Progenitor cell of endocrine pancreas (in vitro differentiated cells): ENCODE measurements at places on chromosomes 3 and 15. TPM values are rescaled to one million over a fixed set of nuclear protein-coding genes. Genes with fewer than 3 reads are reported as not detected.

Gene NR1I2
- total RNA-seq, result 0.62 and 1.0 TPM in 2 replicates

- no peak overlapping the region for H3K4me3 ChIP-seq
- peaks cover 2% of the 10 kb centered on the region for H3K4me1 ChIP-seq
- no peak for DNase-seq
- peaks cover 3% of the 10 kb centered on the region for H3K27me3 ChIP-seq
Measured at GRCh38 chr3:153273217-153273616, 111.2 kb downstream of the RAP2B start.

DNA sequence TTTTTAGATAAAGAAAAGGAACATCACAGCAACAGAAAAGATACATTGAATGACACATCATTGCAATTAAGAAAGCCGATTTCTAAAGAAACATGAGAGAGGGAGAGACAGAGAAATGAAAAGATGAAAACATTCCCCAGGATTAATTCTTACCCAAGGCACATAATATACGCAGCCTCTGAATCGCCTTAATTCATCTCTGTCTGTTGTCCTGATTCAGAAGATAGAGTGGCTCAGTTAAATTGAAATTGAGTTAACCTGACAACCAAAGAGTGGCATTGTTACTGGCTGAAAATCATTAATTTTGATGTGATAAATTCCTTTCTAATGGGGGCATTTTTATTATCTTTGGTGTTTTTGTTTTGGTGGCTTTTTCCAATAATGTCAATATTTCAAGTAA, 701.9 kb downstream of the EDEM1 start:
- H3K36me3 ChIP-seq, result no peaks in the 10 kb centered on the region
- H3K27ac ChIP-seq, result no peak overlapping the region
- no peak for DNase-seq
- peaks cover 19% of the 10 kb centered on the region for H3K4me1 ChIP-seq
- H3K4me3 ChIP-seq, result no peak overlapping the region

- H3K27ac ChIP-seq, result no peak overlapping the region
- no peak for DNase-seq
- peaks cover 15% of the 10 kb centered on the region for H3K4me1 ChIP-seq
- peaks cover 15% of the 10 kb centered on the region for H3K27me3 ChIP-seq
- no peaks in the 10 kb centered on the region for H3K36me3 ChIP-seq
Measured at GRCh38 chr3:55402886-55403609, 84.1 kb downstream of the WNT5A start.

- H3K4me1 ChIP-seq, result no peaks in the 10 kb centered on the region
- H3K36me3 ChIP-seq, result peaks cover under 1% of the 10 kb centered on the region
- DNase-seq, result no peak
- H3K27ac ChIP-seq, result no peak overlapping the region
- H3K4me3 ChIP-seq, result no peak overlapping the region
- H3K27me3 ChIP-seq, result no peaks in the 10 kb centered on the region
Measured at GRCh38 chr3:86537171-86537570, 453.8 kb downstream of the VGLL3 start.

DNA sequence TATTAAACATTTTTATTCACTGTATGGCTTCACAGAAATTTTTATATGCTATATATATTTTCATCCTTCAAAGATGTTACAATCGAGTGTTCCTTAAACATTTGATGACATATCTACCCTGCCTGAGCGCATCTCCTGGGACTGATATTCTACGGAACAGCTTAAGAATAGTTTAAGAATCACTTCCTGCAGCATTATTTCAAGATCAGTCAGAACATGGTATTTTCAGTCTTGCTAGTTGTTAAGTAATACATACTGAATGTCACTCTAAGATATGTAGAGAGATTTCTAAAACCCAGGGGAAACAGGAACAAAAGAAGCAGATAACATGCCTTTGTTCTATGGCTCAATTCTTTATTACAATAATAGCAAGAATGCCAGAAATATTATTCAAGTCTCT, 8.7 kb downstream of the COL8A1 start:
- peaks cover 10% of the 10 kb centered on the region for H3K27me3 ChIP-seq
- H3K4me1 ChIP-seq, result peaks cover 6% of the 10 kb centered on the region
- H3K36me3 ChIP-seq, result no peaks in the 10 kb centered on the region
- no peak for DNase-seq

DNA sequence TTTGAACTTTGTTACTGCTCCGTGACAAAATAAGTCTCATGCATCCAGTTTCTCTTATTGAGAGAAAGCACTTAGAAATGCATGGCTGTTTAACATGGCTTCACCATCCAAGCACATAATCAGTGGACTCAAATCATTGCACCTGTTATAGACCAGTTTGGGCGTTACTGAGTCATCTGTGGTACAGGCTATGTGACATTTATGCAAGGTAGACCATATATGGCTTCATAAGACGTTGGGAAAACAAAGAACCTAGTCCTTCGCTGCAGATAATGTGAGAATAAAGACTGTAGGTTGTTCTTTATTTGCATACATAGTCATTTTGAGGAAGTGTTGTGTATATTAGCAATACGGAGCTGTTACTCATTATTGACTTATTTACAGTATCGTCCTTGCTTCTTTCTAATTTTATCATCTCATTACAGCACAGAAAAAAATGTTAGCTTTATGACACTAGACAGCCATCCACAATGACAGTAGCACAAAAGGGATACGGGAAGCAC, 374.7 kb downstream of the IL5RA start:
- peaks cover 15% of the 10 kb centered on the region for H3K4me1 ChIP-seq
- H3K4me3 ChIP-seq, result no peak overlapping the region
- H3K27me3 ChIP-seq, result peaks cover 2% of the 10 kb centered on the region
- H3K27ac ChIP-seq, result no peak overlapping the region
- no peak for DNase-seq

Gene ICE2
- 84.8 and 85.1 TPM in 2 replicates for total RNA-seq

Gene TTC21A
- total RNA-seq, result 16.1 and 17.2 TPM in 2 replicates

- no peaks in the 10 kb centered on the region for H3K4me1 ChIP-seq
- peaks cover 4% of the 10 kb centered on the region for H3K36me3 ChIP-seq
- DNase-seq, result no peak
- H3K27ac ChIP-seq, result no peak overlapping the region
Measured at GRCh38 chr15:90512276-90512675, 17.4 kb upstream of the CRTC3 start.

GRCh38 chr15:92101708-92102394, 248.3 kb downstream of the SLCO3A1 start:
- H3K4me3 ChIP-seq, result no peak overlapping the region
- peaks cover 13% of the 10 kb centered on the region for H3K27me3 ChIP-seq
- no peaks in the 10 kb centered on the region for H3K36me3 ChIP-seq
- peaks cover 16% of the 10 kb centered on the region for H3K4me1 ChIP-seq

DNA sequence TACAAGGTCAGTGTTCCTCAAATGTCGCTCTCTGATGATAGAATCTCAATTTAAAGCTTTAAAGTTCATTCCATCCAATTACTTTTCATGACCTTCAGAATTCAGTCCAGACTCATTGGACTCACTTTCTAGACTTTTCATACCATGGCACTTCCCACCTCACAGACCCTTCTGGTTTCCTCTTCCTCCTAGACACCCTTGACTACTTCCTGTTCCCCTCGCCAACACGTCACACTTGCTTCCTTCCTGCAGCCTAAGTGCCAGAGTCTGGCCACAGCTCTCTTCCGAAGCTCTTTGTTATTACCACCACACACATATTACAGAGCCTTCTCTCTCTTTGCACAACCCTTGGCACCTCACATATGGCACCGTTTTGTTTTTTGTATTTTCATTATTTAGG, 59.1 kb upstream of the UMPS start:
- peaks cover 12% of the 10 kb centered on the region for H3K36me3 ChIP-seq
- no peaks in the 10 kb centered on the region for H3K27me3 ChIP-seq
- no peak for DNase-seq

- DNase-seq, result no peak
- no peaks in the 10 kb centered on the region for H3K36me3 ChIP-seq
- H3K4me3 ChIP-seq, result no peak overlapping the region
- no peaks in the 10 kb centered on the region for H3K4me1 ChIP-seq
- H3K27ac ChIP-seq, result no peak overlapping the region
- H3K27me3 ChIP-seq, result no peaks in the 10 kb centered on the region
Measured at GRCh38 chr3:160685144-160685766, 8.3 kb downstream of the ARL14 start.

- H3K4me3 ChIP-seq, result no peak overlapping the region
- no peak overlapping the region for H3K27ac ChIP-seq
- H3K36me3 ChIP-seq, result peaks cover 2% of the 10 kb centered on the region
- H3K27me3 ChIP-seq, result no peaks in the 10 kb centered on the region
Measured at GRCh38 chr15:25631971-25632370, 193.1 kb upstream of the UBE3A start.

DNA sequence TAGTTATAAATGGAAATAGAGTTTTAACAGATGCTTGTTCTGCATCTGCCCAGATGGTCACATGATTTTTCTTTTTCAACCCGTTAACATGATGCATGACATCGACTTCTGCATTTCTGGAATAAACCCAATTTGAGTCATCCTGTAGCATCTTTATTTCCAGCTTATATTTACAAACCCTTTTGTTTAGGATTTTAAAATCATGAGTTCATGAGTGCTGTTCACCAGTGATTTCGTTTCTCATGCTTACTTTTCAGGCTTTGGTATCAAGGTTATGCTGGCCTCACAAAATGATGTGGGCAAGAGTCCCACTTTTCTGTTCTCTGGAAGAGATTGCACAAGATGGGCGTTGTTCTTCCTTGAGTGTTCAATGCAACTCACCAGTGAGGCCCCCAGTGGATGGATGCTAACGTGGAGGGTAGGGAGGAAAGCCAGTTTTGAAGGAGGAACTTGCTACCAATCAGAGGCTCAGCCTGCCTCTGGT, 5.2 kb downstream of the HRH1 start:
- H3K36me3 ChIP-seq, result no peaks in the 10 kb centered on the region
- peaks cover 70% of the 10 kb centered on the region for H3K27me3 ChIP-seq
- H3K27ac ChIP-seq, result no peak overlapping the region
- no peak for DNase-seq
- H3K4me3 ChIP-seq, result no peak overlapping the region
- H3K4me1 ChIP-seq, result peaks cover 4% of the 10 kb centered on the region

Gene SYNM
- 1.1 TPM in 2 replicates for total RNA-seq

DNA sequence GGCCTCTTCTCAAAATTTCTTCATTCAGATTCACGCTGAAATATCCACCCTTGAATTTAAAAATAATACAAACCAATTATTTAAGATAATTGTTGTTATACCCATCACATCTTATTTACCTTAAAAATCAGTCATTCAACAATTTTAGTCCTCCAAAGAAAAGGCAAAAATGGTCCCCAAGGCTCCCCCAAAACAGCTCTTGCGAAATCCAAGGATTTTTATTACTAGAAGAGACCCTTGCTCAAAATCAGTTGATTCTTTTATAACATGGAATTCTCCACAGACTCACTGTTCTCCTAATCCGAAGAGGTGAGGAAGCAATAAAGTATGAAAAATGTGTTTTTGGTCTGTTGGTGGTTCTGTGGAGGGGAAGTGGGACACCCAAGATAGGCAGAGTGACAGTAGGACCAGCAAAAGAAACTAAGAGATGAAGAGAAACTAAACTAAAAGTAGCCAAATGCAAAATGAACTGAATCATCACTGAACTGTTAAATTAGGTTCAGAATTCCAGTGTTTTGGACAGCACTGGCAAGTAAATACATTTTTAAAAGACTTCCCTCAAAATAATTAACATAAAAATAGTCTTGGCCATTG, 19.1 kb upstream of the PLCH1 start:
- DNase-seq, result no peak
- H3K4me3 ChIP-seq, result no peak overlapping the region
- peaks cover 9% of the 10 kb centered on the region for H3K36me3 ChIP-seq
- H3K4me1 ChIP-seq, result no peaks in the 10 kb centered on the region
- no peaks in the 10 kb centered on the region for H3K27me3 ChIP-seq

DNA sequence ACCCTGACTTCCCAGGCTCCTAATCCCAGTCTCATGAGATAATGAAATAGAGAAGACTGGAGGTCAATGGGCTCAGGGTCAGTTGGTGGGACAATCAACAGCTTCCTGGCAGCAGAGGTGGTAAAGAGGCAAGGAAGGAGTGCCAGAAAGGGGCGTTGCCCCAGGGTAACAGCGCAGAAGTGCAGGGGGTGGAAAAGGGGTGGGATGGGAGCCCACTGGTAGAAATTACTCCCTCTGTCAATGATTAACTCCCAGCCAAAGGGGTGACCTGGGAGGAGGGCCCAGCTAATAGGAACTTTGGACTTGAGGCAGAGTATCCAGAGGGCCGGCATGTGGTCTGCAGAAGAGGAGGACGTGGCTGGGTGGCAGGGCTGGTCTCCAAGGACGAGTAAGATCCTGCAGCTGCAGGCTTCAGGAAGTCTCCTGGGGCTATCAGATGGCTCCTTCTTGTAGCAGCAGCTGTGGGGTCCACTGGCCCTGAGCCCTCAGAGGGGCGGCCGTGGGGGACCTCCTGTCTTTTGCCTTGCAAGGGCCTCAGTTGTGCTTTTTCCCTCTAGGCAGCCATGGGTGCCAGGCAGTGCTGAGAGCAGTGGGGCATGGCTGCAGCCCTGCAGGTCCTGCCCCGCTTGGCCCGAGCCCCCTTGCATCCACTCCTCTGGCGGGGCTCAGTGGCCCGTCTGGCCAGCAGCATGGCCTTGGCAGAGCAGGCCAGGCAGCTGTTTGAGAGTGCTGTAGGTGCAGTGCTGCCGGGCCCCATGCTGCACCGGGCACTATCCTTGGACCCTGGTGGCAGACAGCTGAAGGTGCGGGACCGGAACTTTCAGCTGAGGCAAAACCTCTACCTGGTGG, 2.3 kb downstream of the GLYCTK start:
- peaks cover 43% of the 10 kb centered on the region for H3K4me1 ChIP-seq
- H3K36me3 ChIP-seq, result no peaks in the 10 kb centered on the region
- H3K4me3 ChIP-seq, result peak overlapping the region; percentile 100
- H3K27ac ChIP-seq, result peak overlapping the region; percentile 85
- no peaks in the 10 kb centered on the region for H3K27me3 ChIP-seq
- DNase-seq, result no peak

Gene CPA3
- not detected in 2 replicates for total RNA-seq

Gene FOXB1
- not detected in 2 replicates for total RNA-seq

Gene CPLX3
- not detected in 2 replicates for total RNA-seq
